ENCODE measurements at places on chromosomes 1 and 21.

DNA sequence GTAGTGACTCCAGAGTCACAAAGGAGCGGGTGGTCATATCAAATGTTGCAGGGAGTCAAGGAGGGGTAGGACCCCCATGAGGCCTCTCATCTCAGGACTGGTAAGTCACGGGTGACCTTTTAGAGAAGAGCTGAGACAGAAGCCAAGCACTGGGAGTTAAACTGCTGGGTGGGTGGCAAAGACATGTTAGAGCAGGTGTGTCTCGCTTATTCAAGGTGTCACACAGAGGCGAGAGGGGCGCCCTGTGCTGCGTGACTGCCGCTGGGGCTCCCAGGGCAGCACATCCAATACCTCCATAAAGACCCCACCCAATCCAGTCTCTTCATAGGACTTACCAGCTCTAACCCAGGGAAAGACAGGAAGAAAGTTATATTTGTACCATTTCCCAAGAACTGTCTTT lies 15.2 kb downstream of the CASQ2 start:
- DNase-seq, result no peak

GRCh38 chr1:84164567-84165021 lies 20.5 kb downstream of the PRKACB start:
- no peak for DNase-seq

DNA sequence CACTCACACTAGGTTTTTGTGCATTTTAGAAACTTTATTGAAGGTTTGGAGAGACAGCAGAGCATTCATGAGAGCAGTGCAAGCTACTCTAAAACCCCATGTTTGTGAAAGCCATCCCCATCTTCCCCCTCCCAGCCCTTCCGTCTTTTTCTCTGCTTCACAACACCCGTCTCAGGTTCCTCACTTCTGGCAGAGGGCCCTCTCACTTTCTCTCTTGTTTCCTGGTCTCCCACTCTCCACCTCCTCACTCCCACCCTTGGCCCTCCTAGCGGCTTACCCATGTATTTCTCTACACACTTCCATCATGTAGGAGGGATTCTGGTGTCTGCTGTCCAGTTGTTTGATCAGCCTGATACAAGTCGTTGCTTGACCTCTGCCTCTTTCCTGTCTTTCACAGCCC lies 92.7 kb downstream of the LRRC8C start:
- no peak for DNase-seq

- no peak for DNase-seq
Measured at GRCh38 chr1:242890192-242890741, 364.8 kb downstream of the CEP170 start.

- DNase-seq, result no peak
Measured at GRCh38 chr1:53104289-53104913, 38.0 kb downstream of the SLC1A7 start.

DNA sequence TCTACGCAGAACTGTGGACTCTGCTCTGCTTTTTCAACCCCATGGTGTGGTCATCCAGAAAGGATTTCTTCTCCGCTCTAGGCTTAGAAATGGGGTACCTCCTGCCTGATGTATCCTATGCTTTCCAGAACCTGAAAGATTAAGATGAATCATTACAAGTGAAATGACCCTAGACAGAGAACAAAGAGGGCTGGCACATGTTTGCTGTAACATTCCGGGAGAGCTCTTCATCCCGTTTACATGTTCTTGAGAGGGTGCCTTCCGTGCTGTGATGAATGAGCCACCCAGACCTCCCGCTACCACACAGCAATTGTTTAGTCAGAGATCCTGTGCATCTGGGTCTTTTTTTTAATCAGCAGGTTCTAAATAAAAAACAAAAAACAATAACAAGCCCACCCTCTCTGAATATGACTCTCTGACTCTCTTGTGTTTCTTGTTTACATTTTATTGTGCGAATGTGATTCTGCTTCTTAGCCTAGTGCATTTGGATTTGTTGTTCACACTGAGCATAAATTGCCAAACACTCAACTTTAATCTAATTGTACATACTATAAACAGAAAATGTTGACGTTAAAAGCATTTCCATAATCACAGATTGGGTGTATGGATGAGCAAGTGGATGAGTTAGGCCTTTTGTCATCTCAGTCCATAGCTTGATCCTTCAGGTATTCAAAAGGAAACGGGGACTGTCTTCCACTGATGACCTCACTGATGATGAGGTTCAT lies 87.1 kb downstream of the GPR88 start:
- no peak for DNase-seq

- DNase-seq, result no peak
Measured at GRCh38 chr1:236396665-236397043, 2.6 kb downstream of the EDARADD start.

DNA sequence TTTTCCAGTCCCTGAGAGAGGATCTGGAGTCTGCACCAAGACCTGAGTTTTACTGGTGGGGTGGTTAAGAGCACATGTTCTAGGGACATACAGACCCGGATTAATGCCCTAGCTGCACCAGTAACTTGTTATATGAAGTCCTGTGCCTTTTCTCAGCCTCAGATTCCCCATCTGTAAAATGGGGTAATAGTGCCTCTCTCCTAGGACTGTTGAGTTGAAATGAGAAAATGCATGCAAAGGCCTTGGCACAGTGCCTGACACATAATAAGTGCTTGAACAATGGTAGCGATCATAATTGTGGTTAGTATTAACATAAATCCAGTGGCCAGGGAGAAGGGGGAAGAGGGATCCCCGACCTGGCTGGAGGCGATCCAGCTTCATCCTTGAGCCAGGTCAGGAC lies 12.3 kb downstream of the AHDC1 start:
- no peak for DNase-seq

GRCh38 chr21:26136671-26137070 lies 33.9 kb downstream of the APP start:
- no peak for DNase-seq

- DNase-seq, result peak; percentile 46
Measured at GRCh38 chr1:51192213-51192843, 43.7 kb upstream of the RNF11 start.

- DNase-seq, result no peak
Measured at GRCh38 chr1:172642970-172643369, 15.9 kb upstream of the FASLG start.

DNA sequence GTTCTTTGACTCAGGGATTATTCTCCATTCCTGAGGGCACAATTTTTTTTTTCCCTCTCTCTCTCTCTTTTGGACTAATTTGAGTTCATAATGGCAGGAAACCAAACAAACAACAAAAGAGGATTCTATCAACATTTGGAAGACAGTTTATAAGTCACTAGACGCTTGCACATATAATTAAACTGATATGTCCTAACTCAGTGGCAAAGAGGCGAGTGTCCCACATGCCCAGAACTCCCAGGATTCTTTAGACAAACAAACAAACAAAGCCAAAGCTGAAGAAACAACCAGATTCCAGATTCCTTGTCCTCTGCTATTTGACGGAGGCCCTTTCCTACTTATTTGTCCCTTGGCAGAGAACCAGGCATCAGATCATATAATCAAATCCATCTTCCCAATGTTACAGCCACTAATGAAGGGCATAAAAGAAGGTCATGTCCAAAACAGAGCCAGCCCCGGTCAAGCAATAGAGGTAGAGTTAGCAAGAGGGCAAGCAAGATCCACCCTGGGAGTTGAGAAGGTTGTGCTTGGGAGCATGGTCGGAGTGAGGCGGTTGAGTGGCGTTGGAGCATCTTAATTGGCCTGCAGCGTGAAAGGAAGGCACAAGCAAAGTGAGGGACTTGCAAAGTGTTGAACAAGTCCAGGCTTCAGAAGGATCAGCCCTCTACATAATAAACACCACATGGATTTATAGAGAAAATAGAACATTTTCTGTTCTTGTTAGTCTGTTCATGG lies 30.3 kb downstream of the ZNF362 start:
- DNase-seq, result no peak

DNA sequence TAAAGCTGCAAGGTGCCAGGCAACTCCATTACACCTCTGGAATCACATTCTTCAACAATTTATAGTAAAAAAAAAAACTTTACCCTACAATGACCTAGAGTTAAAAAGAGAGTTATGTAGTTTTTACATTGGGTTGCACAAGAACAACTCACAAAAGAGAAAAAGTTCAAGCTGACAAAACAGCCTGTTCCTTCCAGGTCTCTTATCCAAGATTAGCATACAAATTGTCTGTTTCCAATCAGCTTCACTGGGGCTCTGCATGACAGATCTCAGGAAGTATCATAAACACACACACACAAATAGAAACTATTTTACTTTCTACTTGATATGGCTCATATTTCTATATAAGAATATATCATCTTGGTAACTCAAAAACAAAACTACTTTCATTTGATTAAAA lies 154.6 kb downstream of the PCNX2 start:
- DNase-seq, result no peak

GRCh38 chr1:110196917-110197765 lies 13.0 kb upstream of the KCNC4 start:
- DNase-seq, result no peak

DNA sequence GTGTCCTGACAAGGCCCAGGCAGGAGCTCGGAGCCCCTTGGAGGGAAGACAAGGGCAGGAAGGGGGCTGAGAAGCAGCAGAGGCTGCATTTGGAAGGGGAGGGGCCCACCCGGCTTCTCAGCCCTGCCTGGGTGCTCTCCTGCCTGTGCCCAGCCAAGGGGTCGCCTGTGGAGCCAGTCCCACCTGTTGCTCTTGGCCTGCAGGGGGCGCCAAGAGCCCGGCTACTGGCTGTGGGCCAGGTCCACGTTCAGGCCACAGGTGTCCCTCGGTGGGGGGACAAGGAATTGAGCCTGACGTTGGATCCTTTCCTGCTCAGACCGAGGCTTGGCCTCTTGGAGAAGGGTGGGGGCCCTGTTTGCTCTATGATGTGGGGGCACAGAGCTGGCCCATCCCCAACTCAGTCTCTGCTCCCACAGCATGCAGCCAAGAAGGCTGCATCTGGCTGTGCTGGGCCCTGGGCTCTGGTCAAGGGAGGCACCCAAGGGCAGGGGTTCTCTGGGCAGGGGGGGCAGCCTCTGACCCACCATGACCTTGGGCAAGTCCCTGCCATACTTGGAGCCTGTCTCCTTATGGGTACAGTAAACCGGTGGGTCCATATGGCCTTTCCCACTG lies 10.9 kb downstream of the WNT4 start:
- DNase-seq, result no peak

GRCh38 chr1:152811050-152811449 lies 721 bp upstream of the LCE1B start:
- DNase-seq, result no peak

DNA sequence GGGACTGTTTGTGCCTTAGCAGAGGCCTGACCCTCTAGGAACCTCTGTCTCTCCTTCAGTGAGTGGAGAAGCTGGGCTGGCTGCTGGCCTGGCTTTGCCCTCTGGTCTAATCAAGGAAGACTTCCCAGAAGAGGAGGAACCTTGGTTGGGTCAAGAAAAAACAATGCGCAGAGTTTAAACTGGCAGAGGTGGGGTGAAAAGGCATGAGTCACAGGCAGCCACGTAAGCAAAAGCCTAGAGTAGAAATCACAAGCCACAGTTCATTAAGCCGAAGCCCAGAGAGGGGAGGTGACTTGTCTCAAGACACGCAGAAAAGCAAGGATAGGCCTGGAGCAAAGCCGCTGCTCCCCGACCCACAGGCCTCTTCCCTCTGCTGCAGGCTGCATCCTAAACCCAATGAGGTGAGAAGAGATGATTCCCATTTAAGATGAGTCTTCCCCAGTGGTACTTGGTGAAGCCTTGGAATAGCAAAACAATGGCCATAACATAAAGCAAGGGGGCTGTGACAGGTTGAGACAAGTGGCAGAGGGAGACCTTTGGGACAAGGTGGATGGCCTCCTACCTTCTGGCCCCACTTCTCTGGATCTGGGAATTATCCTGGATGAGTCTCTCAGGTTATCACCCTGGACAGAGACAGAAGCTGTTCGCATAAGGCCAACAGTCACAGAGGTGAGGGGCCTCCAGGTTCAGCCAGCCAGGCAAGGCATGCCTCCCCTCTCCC lies 7.7 kb downstream of the PDZK1IP1 start:
- no peak for DNase-seq

- no peak for DNase-seq
Measured at GRCh38 chr1:153922076-153922971, 448 bp downstream of the GATAD2B start.

DNA sequence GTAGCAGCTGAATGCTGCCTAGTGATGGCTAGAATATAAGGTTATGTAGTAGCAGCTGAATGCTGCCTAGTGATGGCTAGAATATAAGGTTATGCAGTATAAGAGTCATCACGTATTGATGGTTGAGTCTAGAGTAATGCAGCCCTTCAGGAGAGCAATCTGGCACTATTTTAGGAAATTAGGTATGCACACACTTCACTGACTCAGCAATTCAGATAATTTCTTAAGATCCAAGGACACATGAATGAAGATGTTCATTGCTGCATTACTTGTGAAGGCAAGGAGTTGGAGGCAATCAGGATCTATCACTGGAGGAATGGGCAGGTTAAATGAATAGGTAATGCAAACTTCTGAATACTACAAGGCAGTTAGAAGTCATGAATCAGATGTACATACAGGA lies 13.6 kb downstream of the LTN1 start:
- no peak for DNase-seq

DNA sequence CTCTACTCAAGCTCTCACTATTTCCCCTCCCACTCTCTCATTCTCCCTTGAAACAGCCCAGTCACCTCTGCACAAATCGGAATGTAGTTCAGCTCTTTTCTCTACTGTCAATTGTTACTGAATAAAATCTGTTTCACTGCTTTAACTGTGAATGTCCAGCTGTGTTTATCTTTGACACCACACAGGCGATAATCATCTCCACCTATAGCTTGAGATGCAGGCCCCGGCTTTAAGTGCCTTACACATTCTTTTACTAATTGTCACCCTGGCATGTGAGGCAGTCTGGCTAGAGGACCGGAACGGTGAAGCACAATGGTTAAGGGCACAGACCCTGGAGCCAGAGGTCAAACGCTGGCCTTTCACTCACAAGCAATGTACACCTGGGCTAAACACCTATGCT lies 122.8 kb upstream of the C8B start:
- DNase-seq, result no peak

DNA sequence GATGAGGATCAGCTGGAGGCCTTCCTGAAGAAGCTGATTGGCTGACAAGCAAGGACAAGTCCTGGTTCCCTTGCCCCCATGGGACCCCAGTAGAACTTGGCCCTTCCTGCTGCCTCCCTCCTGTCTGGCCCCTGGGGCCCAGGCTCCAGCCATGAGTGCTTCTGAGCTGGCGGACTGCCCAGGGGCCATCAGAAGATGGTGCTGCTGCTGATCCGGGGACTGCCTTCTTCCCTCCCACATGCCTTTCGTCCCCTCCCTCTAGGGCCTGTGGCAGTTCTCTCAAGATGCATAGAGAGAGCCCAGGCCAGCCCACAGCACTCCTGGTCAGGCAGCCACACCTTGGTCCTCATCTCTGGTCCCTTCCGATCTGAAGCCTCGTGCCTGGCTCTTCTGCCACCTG lies 57.9 kb upstream of the PRKACB start:
- no peak for DNase-seq

DNA sequence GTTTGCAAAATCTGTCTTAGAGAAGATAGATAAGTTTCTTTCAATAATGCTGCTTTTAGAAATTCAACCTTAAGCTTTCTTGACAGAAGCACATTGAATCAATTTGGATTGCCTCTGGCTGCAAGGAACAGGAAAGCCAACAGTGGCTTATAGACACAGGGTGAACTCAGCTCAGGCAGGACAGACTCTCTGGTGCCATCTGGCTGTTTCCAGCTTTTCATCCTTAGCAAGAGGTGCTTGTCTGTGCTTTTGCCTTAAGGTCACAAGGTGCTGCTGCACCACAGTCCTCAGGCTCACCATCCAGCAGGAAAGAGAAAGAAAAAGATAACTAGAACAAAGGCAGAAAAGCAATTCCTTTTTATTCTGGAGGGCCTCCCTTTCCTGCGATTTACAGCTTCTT lies 93.7 kb upstream of the ETS2 start:
- peak; percentile 15 for DNase-seq

GRCh38 chr1:5729636-5730145 lies 262.5 kb downstream of the NPHP4 start:
- DNase-seq, result no peak

- DNase-seq, result peak; percentile 37
Measured at GRCh38 chr1:244112636-244113035, 61.6 kb downstream of the ZBTB18 start.

Data from HS-5 (cell line).